NCI-H774 (cell line): ENCODE measurements at places on chromosomes 4 and X.

- DNase-seq: no peak
Measured at GRCh38 chrX:38375891-38376290, 23.5 kb downstream of the OTC start.

DNA sequence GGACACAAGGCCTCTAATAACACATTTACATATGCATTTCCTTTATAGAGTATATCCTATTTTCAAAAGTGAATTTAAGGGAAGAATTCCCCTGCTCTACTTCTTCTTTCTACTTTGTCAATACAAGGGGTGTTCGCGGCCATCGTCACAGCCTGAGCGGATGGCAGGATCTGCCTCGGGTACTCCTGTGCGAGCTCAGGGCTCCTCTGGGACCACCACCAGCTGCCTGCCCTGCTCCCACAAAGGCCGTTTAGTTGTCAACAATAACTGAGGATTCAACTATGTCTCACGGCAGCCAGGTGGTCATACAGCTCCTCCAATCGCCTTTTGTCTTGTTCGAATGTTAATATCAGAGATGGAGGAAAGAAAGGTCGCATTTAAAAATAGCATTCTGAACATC lies 228.2 kb upstream of the TENM3 start:
- DNase-seq: no peak

DNA sequence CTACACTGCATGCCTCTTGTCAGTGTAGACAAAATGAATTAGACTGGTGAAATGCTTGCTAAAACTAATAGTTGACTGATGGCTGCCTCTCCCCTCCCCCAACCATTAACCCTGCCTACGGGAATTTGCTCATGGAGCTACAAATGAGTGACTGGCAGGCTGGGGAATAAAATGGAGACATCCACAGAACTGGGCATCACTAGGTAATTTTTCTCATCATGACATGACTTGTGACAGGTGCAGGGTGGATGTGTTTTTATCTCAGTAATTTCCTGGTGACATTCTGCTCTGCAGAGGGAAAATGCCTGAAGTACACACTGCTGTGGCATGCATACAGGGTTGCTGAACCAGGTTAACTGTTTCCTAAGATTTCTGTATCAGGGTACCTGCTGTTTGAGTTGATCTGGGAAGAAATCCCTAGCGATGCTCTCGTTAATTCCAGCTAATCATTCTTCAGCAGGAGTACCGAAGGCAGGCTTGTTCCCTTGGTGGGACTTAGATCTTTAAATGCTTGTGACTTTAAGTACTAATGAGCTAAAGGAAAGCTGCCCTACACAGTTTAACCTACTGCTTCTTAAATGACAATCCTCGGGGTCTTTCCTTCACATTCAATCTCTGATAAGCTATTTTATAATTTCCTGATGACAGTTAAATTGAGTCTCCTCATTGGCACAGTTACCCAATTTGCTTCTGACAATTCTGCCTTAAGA lies 376.3 kb upstream of the LCORL start:
- no peak for DNase-seq

DNA sequence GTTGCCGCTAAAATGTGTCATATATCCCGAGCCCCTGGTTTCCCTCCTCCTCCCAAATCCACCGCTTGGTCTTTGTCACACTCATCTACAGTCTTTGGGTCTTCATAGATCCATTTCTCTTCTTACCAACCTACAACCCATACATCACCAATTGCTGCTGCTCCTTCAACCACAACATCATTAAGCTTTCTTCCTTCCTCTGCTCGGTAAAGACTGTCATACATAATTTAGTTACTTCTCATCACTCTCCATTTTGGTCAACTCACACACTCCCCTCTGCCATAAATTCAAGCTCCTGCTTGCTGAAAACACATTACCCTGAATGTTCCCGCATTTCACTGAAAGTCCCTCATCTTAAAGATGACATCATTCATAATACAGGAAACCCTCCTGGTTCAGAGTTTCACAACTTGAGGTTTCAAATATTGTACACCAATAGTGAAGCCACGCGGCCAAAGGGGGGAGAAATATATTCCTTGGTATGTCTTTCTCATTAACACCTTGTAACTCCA lies 1.7 kb upstream of the DCTD start:
- DNase-seq: no peak

DNA sequence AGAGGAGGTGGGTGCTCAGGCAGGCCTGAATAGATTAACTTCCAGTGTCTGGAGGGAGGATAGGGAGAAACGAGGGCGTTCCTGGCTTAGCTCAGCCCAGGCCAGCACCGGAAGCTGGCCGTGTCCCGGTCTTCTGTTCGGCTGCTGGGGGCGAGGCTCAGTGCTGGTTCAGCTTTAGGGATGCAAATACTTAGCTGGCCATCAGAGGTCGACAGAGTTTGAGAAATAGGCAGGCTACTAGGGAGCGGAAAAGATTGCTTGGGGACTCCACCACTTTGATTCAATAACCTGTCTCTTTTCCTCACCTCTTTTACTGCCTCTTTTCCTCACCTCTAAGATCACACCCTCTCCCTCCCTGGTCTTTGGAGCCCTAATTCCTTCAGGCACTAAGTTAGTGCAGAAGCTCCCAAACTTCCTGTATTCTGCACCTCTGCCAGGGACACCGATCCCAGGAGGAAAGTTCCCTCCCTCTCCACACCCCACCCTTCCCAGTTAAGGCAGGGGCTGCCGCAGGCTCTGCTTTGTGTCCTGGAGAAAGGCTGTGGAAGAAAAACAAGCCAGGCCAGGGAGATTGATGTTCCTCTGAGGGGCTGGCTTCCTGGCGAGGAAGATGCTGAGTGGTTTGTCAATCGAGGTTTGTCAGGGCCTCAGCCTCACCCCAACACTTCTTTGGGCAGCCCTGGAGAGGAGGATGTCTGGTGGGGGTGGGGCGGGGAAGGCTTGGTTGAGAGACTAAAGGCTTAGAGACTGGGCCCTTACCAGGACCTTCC lies 6.0 kb upstream of the EFNB1 start:
- no peak for DNase-seq

DNA sequence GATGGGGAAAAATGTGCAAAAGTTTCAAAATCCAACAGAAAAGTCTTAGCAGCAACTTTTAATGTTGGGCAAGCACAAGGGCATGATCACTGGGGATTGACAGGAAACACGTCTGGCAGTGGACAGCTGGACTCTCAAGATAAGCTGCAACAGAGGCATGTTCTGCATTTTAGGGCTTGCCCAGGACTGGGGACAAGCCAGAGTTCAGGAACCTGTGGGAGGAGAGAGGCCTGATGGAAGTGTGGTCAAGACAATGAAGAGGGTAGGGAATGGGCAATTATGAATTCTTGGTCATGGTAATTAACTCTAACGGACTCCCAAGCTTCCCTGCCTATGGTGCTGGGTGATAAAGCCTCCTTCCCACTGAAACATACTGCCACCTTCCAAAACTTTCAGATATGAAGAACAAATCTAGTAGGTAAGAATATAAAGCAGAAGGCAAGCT lies 48.4 kb downstream of the ANXA3 start:
- no peak for DNase-seq

DNA sequence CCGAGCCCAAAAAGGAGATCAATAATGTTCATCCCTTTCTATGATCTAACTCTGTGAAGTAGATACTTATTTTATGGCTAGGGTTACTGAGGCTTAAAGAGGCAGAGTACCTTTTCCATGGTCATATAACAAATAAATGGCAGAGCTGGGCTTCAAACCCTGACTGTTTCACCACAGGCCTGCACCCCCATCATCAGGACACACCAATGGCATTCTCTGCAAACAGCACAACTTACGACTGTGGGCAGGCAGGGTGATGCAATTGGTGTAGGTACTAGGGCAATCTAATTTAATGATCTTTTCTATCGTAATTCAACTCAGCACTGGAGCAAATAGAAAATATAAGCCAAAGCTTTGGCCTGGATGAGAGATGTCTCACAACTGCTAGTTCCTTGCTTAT lies 118.8 kb upstream of the CBR4 start:
- no peak for DNase-seq

GRCh38 chr4:31075969-31076368 lies 355.8 kb downstream of the PCDH7 start:
- DNase-seq: no peak

GRCh38 chrX:127943571-127943970 lies 108.6 kb downstream of the ACTRT1 start:
- DNase-seq: no peak

GRCh38 chr4:95959182-95959581 lies 119.3 kb downstream of the PDHA2 start:
- no peak for DNase-seq

DNA sequence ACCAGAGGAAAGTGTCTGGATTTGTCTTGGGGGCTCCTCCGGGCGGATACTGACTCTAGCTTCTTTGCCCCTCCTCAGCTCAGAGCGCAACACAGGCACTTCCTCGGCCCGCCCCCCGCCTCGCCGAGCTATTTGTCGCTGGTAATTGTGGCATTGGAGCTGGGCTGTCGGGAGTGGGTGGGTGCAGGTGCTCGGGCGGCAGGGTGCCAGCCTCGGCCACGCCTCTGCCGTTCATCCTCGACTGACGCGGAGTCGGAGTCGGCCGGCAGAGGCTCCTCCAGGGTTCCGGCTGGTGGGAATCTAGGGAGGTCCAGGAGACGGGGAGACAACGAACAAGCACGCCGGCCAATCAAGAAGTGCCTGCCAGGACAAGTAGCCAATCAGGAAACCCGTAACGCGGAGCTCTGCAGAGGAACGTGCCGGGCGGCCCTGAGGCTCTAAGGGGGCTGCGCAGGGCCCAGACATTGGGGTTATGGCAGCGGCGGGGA lies 3.9 kb upstream of the SYN1 start:
- peak; percentile 72 for DNase-seq

GRCh38 chr4:70556856-70557255 lies 35.2 kb upstream of the AMBN start:
- no peak for DNase-seq

DNA sequence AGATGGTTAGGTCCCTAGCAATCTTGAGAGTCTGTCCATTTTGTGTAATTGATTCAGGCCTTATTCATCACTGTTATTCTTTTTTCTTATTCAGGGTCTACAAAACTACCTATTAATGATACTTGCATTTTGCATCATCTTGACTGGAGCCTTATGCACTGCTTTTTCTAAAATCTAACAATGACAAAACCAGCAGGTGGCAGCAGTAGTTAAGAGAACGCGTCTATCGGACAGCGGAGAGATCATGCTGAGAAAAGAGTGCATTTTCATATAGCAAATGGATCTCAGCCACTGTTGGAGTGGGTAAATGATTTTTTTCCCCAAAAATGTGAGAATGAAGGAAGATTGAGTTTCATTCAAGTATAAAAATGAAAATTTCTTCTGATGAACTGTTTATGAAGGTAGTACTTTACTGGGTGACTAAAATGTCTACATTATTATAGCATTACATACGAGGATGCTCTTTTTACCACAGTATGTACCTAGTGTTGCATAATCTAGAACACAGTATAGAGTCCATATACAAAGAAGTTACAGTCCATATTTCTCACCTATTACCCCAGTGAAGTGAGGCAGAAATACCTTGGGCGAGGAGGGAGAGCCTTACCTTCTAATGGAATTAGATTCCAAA lies 43.2 kb downstream of the TMEM144 start:
- DNase-seq: no peak

DNA sequence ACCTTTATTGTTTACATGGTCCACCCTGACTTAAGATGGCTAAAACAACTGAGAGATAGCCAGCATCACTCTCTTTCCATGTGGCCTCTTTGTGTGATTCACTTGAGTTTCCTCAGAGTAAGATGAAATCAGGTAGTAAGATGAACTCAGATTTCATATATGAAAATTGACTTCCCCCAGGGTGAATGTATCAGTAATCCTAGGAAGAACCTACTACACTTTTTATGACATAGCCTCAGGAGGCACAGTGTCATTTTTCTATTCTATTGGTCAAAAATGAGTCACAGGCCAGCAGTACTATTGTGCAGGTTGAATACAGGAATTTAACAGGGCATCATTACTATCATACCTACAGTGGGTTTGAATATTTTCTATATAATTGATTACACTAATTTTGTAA lies 14.6 kb upstream of the SULT1E1 start:
- DNase-seq: no peak

GRCh38 chrX:95622200-95622599 lies 1062.4 kb upstream of the DIAPH2 start:
- no peak for DNase-seq

DNA sequence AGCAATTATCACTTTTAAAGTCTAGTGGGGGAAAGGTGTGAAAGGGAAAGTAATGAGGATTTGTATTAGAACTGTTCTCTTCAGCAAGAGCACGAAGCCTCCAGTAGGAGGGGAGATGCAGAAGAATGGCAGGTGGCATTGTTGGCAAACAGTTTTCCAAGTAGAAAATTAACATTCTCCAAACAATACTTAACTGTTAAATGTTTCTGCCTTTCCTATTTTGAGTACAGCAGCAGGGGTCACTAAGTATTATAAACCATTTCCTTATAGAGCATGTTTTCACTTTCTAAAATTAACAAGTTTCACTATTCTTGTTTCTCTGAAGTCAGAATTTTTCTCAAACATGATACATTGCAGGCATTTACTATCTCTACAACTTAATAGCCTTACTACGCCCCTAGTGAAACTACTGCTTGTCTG lies 58.7 kb downstream of the LEF1 start:
- no peak for DNase-seq

- DNase-seq: no peak
Measured at GRCh38 chr4:148539387-148539786, 97.2 kb upstream of the NR3C2 start.

- DNase-seq: no peak
Measured at GRCh38 chr4:123068081-123068480, 145.7 kb upstream of the NUDT6 start.

GRCh38 chr4:16267639-16268038 lies 41.4 kb upstream of the TAPT1 start:
- DNase-seq: no peak

- DNase-seq: no peak
Measured at GRCh38 chr4:20883231-20883630, 183.0 kb downstream of the PACRGL start.

- no peak for DNase-seq
Measured at GRCh38 chr4:151808120-151808529, 47.3 kb upstream of the GATB start.

DNA sequence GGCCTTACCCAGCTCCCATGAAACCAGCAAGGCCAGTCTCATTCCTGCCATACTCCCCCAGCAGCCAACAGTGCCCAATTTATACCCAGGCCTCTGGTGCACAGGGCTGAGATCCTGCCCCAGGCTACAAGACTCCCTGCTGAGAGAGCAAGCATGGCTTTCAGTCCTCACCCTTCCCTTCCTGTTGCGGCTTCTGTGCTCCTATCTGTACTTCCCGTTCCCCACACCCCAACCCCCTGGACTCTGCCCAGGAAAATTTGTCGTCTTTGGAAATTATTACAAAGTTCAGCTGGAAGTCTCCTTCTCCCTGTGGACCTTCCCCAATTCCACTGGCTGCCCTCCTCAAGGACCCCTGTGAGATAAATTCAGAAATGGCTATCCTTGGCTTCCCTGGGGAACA lies 84.1 kb upstream of the GK2 start:
- no peak for DNase-seq
